Effector CD8-positive, alpha-beta T cell (primary cell): ENCODE measurements at places on chromosomes 13 and 19.

GRCh38 chr19:30360376-30361106 lies 11.6 kb upstream of the ZNF536 start:
- no peak for DNase-seq

DNA sequence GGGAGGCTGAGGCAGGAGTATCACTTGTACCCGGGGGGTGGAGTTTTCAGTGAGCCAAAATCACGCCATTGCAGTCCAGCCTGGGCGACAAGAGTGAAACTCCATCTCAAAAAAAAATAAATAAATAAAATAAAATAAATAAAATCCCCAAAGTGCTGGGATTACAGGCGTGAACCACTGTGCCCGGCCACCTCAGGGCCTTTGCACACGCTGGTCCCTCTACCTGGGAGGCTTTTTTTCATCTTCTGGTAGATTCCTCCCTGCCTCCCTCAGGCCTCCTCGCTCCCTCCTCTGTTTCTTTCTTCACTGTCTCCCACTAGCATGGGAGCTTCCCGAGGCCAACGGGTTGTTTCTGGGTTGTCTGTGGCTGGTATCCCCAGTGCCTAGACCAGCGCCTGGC lies 15.1 kb downstream of the MYBPC2 start:
- DNase-seq, result no peak

- DNase-seq, result no peak
Observed at GRCh38 chr19:18415178-18415867, 3.9 kb upstream of the SSBP4 start.

- DNase-seq, result no peak
Observed at GRCh38 chr19:51695702-51696315, 2.7 kb downstream of the SPACA6 start.

GRCh38 chr19:17109962-17110598 lies 34.5 kb downstream of the MYO9B start:
- DNase-seq, result no peak

DNA sequence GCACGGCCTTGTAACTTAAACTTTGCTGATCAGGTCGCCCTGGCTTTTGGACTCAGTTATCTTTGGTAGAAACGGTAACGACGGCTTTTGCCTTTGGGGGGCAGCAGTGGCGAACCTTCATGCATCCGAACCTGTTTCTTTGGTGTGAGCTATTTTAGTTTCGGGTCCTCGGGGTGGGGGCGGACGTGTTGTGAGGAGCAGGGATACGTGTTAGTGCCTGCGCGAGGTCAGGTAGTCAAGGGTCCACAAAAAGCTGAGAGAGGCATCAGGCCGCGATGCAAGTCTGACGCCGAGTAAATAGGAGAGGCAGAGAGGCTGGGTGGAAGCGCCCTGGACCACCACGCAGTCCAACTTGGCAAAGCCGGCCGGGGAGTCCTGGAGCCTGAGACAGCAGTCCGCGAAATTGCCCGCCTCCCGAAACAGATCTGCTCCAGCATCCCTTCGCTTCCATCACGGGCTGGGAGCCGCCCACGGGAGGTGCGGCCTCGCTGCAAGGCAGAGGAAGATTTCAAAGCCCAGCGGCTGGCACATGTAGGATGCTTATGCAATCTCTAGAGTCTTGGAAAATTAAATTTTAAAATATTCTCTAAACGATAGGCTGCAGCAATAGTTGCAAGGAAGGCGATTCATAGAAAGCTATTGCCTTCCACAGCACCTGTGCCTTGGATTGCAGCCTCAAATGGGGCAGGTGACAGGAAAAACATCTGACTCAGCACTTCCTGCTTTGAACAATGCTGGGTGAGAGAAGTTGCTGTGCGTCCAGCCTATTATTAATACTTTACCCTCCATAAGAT lies 4.6 kb upstream of the TPP2 start:
- peak; percentile 57 for DNase-seq

DNA sequence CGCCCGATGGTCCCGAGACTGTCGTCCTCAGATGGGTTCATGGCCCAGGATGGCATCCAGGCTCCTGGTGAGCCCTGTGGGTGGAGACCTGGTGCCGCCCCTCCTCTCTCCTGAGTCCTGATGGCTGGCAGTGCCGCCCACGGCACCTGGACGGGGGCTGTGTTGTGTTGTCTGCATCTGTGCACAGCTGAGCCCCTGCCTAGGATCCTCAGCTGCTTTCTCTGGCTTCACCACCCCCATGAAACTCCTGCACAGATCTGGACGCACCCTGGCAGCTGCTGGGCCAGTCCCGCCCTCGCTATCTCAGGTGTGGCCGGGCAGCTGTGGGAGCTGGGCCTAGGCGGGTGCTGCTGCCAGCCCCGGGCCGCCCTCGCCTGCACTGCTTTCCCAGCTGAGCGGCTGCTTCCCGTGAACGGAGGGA lies 27.7 kb downstream of the MCF2L start:
- no peak for DNase-seq

DNA sequence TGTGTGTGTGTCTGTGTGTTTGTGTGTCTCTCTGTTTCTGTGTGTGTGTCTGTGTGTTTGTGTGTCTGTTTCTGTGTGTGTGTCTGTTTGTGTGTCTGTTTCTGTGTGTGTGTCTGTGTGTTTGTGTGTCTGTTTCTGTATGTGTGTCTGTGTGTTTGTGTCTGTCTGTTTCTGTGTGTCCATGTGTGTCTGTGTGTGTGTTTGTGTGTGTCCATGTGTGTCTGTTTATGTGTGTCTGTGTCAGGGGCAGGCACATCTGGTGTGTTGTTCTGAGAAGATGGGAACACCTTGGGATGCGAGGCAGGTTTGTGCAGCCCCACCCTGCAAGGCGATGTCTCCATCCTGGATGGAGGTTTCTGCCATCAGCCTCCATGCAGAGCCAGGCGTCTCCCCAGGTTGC lies 275.8 kb upstream of the SOX1 start:
- DNase-seq, result no peak

GRCh38 chr19:11843722-11844121 lies 4.8 kb upstream of the ZNF439 start:
- no peak for DNase-seq

DNA sequence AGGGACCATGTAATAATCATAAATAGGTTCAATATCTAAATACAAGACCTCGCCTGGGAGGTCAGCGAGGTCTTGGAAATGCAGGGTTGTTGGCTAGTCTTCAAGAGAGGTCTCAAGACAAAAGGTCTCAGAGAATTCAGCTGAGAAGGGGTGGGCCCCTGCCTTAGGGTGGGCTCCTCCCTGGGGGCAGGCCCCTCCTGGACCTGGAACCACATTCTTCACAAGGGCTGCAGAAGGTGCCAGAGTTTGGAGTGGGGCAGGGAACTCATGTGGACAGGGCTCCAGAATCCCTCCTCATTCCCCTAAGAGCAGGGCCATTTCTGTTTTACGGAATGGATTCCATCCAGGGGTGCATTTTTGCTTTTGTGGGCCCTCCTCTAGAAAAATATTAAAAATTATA lies 10.2 kb downstream of the CEACAM18 start:
- DNase-seq, result no peak

- DNase-seq, result no peak
Observed at GRCh38 chr19:5345895-5346386, 5.3 kb upstream of the PTPRS start.

DNA sequence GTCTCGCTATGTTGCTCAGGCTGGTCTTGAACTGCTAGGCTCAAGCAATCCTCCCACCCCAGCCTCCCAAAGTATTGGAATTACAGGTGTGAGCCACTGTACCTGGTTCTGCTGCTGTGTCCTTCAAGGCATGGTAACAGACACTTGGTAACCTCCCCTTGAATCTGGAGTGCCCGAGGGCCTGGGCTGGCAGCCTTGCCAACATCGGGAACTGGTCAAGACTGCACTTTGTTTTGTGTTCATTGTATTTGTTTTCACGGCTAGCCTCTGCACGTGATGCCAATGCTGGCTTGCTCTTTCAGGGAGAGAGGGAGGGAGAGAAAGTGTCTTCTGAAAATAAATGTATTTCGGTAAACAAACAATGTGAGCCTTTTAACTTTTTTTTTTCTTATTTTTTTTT lies 12.0 kb downstream of the CERS4 start:
- no peak for DNase-seq

DNA sequence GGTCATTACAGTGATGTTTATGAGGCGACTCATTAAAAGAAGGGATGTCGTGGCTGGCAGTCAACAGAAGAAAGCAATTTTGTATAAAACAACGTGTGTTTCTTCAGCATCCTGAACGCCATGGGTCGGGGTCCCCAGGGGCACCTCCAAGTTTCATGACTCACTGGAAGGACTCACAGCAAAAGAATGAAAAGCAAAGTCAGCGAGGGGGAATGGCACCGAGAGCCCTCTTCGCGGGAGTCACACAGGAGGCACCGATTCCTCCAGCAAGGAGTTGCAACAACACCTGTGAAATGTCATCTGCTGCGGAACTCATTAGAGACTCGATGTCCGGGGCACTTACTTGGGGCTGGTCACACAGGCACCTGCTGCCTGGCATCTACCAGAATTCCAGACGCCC lies 130.7 kb upstream of the PEG3 start:
- DNase-seq, result no peak

DNA sequence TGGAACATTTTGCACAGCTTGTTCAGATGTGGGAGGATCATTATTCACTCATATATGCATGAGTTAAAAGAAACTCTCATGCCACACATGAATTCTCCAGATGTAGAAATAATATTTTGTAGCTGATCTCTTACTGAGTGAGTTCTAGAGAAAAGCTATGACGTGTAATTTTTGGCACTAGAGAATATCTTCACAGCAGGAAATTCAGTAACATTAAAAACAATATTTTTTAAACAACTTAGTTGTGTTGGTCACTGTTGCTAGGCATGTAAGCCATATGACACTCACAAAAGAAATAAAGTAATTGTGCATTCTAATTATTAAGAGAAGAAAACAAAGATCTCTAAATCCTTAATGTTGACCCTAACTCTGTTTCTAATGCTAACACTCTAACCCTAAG lies 371.4 kb upstream of the SLC10A2 start:
- no peak for DNase-seq

- DNase-seq, result no peak
Observed at GRCh38 chr19:23415561-23416191, 20.4 kb upstream of the ZNF91 start.

DNA sequence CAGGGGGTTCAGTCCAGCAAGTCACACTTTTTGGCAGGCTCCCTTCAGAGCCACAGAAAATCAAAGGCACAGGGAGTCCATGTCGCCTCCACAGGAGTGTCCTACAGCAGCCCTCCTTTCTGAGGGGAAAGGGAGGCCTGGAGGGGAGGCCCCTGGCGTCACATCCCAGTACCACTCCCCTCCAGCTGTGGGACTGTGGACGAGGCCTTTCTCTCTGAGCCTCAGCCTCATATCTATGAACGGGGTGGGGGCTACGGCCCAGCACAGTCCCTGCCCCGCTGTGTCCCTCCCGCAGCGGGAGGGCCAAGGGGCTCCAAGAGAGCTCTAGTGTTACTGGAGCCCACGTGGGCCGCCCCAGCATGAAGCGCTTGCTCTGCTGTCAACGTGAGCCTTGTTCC lies 23.8 kb downstream of the PEPD start:
- no peak for DNase-seq

- DNase-seq, result no peak
Observed at GRCh38 chr19:1365319-1366269, 18.1 kb upstream of the NDUFS7 start.

DNA sequence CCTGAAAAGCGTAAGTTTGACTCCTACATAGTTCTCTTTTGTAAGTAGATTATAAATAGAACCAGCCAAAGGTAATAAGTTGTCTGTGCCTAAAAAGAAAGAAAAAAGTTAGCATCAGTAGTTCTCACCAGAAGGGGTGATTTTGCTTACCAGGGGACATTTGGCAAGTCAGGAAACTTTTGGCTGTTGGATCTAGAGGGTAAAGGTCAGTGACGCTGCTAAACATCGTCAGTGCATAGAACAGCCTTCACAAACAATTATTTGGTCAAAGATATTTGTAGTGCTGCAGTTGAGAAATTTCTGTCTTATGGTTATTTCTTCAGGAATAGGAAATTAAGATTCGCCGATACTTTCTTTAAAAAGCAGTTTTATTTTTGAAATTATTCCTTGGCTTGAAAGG lies 2.0 kb downstream of the USPL1 start:
- DNase-seq, result no peak

- DNase-seq, result no peak
Observed at GRCh38 chr19:41700381-41701195, 7.8 kb upstream of the CEACAM5 start.

DNA sequence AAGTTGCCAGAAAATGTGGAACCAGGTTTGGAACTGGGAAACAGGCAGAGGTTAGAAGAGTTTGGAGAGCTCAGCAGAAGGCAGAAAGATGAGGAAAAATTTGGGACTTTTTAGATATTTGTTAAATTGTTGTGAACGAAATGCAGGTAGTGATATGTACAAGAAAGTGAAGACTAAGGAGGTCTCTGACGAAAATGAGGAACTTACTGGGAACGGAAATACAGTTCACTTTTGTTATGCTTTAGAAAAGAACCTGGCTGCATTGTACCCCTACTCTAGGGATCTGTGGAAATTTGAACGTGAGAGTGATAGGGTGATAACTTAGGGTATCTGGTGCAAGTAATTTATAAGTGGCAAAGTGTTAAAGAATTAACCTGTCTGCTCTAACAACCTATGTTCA lies 632.4 kb downstream of the SLITRK5 start:
- no peak for DNase-seq

- DNase-seq, result no peak
Observed at GRCh38 chr13:72384186-72384823, 343.1 kb downstream of the MZT1 start.

DNA sequence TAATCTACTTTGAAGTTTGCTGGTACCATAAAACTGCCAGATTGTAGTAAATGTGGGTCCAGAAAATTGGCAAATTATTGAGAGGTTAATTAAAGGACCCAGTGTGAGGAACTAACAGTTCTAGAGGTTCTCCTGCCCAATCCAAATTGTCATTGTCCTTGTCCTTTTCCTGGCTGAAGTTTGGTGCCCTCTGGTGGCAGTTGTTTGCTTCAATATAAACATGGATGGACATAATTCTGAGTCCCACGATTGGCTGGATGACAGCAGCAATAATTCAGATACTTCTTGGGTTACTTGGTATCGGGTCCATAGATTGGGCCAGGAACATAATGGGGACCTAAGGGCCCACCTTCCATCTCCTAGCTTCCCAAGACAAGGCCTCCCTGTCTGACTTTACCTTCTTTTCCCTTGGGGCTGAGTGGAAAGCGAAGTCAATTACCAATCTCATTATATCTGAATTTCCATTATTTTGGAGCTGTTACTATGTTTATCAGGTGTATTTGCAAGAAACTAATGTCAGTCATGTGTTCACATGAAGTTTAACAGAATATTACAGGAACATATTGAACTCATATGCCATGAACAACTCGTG lies 33.8 kb upstream of the GARRE1 start:
- peak; percentile 48 for DNase-seq

- no peak for DNase-seq
Observed at GRCh38 chr13:112842343-112842856, 126.6 kb upstream of the MCF2L start.

DNA sequence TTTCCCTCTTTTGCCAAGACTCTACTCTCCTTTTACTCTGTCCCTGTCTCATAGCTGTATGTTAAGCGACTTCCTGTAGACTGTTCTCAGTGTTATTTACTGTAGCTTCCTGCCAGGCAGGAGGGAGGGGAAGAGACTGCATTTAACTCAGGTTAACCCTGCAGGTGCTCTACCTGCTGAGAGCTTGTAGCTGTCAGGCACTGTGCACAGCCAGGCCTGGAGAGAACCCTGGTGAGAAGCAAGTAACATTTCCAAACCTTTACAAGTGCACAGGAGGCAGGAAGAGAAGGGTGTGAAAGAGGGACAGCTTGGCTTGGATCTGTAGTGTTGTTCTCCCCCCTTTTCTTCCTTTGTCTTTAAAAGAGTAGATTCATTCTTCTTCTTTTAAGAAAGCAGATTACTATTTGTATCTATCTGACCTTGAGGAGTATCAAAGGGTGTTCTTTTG lies 167.1 kb downstream of the LMO7 start:
- no peak for DNase-seq

- DNase-seq, result no peak
Observed at GRCh38 chr13:33548069-33548468, 262.5 kb upstream of the STARD13 start.
